NCI-H526 (cell line): ENCODE measurements at places on chromosomes 6 and 20.

GRCh38 chr6:21078497-21078896 lies 515.1 kb upstream of the SOX4 start:
- DNase-seq: no peak

GRCh38 chr20:36969478-36970186 lies 18.1 kb upstream of the SAMHD1 start:
- DNase-seq: no peak

- no peak for DNase-seq
Measured at GRCh38 chr6:105258816-105259215, 79.0 kb upstream of the POPDC3 start.

GRCh38 chr20:20614391-20614790 lies 98.1 kb downstream of the RALGAPA2 start:
- no peak for DNase-seq

- DNase-seq: no peak
Measured at GRCh38 chr20:1702855-1703254, 45.3 kb upstream of the SIRPG start.

- DNase-seq: no peak
Measured at GRCh38 chr6:48813836-48814235, 649.2 kb downstream of the MMUT start.

GRCh38 chr6:133130863-133131262 lies 110.3 kb upstream of the EYA4 start:
- DNase-seq: no peak

DNA sequence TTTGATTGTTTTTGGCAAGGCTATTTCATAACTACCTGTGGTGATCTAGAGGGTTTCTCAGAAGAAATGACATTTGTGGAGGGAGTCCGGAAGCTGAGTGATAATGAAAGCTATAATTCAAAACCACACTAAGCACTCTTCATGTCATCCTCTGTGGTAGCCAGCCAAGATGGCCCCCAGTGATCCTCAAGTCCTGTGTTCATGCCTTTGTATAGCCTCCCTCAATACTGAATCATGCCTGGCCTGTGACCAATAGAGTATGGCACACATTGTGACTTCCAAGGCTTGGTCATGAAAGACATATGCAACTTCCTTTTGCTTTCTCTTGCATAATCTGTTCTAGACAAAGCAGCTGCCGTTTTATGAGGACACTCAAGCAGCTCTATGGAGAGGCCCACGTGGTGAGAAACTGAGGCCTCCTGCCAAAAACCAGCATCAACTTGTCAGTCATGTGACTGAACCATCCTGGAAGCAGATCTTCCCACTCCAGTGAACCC lies 12.8 kb upstream of the DNAAF9 start:
- DNase-seq: no peak

DNA sequence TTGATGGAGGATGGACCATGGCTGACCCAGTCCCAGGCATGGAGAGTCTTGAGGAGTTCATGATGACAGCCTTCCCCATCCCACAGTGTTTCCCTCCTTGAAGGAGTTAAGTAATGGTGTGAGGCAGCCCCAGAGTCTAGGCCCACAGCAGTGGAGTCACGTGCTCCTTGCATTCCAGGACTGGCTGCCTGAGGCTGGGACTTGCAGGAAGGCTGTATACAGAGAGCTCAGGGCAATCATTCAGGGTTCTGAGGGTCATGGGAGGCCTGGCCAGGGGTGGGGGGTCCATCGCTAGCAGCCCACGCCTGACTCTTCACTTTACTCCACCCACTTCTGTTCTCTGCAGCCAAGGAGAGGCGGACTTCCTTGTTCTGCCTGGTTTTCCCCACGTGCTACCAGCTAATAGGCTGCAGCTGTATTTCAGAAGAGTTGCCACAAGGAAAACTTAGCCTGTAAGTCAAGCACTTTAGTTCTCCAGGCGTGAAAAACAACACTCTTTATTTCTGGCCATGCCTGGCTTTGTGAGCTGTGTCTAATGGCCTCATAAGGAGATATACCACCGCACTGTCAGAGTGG lies 272.5 kb downstream of the DHX35 start:
- no peak for DNase-seq

- no peak for DNase-seq
Measured at GRCh38 chr6:144845186-144845585, 560.1 kb downstream of the UTRN start.

DNA sequence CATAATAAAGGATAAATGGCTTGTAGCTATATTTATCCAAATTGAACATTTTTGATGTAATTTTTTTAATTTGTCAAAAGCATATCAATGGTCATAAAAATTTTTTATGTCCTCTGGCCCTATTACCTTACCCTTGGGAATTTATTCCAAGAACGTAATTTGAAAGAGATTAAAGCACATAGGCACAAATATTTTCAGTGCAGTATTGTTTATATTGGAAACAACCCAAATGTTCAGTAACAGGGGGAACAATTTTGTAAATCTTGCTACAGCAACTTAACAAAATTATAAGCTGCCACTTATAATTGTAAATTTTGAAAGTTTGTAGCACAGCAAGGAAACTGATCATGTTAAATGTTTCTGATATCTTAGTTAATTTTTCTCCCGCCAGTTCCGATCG lies 142.4 kb downstream of the MTHFD1L start:
- DNase-seq: no peak

DNA sequence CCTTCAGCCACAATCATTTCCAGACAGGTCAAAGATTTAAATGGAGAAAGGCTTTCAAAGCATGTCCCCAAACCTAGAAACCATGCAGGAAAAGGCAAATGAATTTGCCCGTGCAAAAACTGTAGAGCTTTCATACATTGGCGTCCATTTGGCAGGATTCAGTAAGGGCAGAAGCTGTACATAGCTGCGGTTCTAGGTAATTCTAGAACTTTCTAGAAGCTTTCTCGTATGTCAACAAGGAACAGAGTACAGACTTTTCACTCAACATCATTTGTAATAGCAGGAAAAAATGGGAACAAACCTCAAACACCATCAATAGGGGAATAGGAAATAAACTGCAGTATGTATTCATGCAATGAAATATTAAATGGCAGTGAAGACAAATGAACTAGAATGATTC lies 11.1 kb upstream of the MAPK13 start:
- DNase-seq: no peak

- DNase-seq: no peak
Measured at GRCh38 chr6:40910260-40910893, 128.6 kb downstream of the UNC5CL start.

GRCh38 chr6:143961066-143961465 lies 47.0 kb downstream of the PLAGL1 start:
- no peak for DNase-seq

GRCh38 chr20:15886250-15886649 lies 687.0 kb downstream of the KIF16B start:
- no peak for DNase-seq

GRCh38 chr20:39986173-39986904 lies 702.7 kb downstream of the MAFB start:
- DNase-seq: no peak

DNA sequence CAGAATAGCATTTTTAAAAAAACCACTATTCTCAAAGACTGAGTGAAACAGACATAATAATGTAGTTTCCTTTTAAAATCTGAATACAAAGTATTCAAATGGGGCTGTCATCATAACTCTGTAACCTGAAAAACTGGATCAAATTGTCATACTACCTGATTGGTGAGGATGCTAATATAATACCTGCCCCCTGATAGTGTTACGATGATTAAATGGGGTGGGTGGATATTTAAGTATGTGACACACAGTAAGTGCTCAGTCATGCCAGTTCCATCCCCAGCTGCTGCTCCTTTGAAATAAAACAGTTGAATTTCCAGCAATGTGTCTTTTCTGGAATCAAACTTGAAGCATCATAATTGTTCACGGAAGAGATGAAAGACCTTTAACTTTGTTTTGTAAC lies 8.9 kb downstream of the HTR1B start:
- DNase-seq: no peak

GRCh38 chr20:57118107-57118769 lies 148.2 kb downstream of the BMP7 start:
- DNase-seq: no peak

DNA sequence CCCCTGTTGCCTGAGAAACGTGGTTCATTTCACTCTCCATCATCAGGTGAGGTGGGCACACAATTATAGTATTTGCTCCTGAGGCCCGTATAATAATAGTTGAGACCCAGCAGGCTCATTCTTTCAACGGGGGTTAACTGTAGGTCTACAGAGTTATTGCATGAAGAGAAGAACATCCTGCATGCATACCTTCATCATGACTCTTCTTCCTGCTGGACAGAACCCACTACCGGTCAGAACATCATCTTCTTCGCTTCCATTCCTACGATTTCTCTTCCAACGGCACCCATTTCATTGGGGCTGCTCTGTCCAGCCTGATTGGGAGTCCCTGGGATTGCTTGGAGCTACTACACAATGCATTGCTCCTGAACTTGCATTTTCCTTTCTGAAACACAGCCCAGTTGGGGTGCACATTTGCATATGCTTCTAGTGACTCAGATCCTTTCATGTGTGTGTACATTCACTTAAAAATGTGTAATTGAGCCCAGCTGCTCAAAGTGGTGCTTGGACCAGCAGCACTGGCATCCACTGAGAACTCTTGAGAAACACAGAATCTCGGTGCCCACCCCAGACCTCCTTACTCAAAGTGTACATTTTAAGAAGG lies 57.4 kb downstream of the SLC24A3 start:
- no peak for DNase-seq

GRCh38 chr6:5871296-5871695 lies 135.4 kb downstream of the NRN1 start:
- DNase-seq: no peak

DNA sequence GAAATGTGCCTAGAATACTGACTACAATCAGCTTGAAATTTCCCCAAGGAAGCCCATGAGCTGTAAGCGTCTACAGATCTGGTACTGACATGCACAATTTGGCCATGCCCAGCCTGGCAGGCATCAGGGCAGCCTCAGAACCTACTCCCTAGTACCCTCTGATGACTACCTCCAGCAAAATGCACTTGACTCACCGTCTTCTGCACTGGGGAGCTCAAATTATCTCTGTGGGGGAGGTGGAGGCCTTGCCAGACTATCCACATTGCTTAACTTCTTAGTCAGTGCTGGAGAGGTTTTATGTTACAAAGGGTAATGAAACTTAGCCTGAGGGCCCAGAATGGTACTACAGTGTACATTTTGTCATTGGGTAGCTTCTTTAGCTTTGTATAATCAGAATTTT lies 126.0 kb upstream of the ADGRF1 start:
- no peak for DNase-seq

GRCh38 chr6:159099276-159099675 lies 54.5 kb upstream of the TAGAP start:
- DNase-seq: no peak

DNA sequence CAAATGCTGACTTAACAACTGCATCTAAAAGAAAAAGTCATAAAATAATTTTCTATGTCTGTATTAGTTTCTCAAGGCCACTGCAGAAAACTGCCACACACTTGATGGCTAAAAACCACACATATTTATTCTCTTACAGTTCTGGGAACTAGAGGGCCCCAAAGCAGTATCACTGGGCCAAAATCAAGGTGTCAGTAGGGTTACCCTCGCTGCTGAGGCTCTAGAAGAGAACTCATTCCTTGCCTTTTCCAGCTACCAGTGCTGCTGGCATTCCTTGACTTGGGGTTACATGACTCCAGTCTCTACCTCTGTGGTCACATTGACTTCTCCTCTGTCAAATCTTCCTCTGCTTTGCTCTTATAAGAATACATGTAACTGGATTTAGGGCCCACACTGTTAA lies 124.6 kb upstream of the THEMIS start:
- no peak for DNase-seq

DNA sequence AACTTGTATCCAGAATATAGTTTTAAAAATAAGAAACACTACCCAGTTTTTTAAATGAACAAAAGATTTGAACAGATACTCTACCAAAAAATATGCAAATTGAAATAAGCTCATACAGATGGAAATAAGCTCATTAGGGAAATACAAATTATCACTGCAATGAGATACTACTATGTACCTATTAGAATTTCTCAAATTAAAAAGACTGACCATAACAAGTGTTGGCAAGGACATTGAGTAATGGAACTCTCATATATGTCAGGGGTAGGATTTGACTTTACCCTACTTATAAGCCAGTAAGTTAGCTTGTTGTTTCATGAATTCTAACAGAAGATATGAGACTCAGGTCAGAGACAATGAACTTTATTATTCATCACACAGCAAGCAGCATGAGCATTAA lies 9.6 kb upstream of the ASIP start:
- no peak for DNase-seq

DNA sequence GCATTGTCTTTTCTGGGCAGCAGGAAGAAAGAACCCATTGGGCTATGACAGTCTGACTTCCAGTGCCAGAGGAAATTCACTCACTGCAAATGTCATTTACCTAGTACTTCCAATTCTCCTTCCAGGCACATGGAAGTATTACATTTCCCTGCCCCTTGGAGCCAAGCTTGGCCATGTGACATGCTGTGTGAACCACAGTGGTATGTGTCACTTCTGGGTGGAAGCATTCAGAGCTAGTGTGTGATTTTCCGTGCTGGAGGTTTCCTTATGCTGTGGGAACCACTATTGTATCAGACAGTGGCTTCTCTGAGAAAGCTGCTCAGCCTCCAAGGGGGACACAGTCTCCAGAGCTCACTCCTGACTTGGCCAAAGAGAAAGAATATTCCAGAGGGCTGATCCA lies 387.6 kb downstream of the CDC5L start:
- DNase-seq: no peak

DNA sequence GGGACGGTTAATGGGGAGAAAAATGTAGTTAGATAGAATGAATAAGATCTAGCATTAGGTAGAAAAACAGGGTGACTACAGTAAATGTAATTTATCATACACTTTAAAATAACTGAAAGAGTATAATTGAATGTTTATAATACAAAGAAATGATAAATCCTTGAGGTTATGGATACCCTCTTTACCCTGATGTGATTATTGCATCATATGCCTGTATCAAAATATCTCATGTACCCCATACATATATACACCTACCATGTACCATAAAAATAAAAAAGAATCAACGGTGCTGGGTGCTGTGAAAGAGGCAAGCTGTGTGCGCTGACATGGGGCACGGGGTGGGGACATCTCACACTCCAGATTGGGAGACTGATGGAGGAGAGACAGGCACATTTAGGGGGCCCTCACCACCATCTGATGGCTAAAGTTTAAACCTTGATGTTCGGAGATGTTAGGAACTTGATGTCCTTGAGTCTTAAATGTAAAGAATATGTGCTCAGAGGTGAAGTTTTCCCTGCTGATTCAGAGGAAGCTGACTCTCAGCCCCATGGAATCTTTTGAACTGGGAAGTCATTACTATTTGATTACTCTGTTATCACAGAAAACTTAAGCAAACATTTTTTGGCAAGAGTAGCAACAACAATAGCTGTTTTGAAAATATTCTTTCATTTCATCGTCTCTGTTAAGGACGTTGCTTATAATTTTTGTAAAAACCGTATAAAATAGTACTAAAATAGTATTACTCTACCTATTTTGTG lies 26.4 kb upstream of the RFPL4B start:
- DNase-seq: no peak
